ENCODE measurements at places on chromosomes 12 and 14.

DNA sequence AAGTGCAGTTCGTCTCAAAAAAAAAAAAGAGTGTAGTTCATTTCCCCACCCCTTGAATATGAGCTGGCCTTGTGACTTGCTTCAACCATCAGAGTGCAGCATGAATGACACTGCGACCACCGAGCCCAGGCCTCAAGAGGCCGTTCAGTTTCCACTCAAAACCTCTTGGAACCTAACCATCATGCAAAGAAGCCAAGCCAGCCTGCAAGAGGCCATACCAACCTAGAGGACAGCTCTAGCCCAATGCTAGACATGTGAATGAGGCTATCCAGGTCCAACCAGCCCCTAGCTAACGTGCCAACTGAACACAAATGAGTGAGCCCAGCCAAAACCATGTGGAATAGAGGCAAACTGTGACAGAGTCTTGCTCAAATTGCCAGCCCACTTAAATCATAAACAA, 29.7 kb downstream of the R3HDM2 start:
- peak; percentile 52 for DNase-seq

DNA sequence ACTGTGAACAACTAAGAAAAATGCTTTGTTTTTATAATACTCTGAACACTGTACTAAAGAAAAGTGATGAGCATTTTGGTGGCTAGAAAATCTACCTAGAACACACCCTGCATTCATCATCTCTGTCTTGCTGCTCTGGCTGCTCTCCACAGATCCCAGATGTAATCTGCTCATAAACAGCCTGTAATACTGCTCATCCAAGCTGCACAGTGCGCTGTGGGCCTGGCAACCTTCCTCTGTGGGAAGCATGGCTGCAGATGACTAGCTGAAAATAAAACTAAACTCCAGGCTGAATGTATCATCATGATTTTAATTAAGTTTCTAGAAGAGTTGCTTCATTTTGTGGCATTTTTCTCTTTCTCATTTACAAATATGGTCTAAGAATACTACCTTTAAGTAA, 200.7 kb downstream of the SLC2A13 start:
- no peak for DNase-seq

- DNase-seq, result no peak
Measured at GRCh38 chr12:121766290-121767039, 27.0 kb downstream of the RHOF start.

GRCh38 chr14:93971635-93972027, 4.7 kb downstream of the ASB2 start:
- DNase-seq, result no peak

DNA sequence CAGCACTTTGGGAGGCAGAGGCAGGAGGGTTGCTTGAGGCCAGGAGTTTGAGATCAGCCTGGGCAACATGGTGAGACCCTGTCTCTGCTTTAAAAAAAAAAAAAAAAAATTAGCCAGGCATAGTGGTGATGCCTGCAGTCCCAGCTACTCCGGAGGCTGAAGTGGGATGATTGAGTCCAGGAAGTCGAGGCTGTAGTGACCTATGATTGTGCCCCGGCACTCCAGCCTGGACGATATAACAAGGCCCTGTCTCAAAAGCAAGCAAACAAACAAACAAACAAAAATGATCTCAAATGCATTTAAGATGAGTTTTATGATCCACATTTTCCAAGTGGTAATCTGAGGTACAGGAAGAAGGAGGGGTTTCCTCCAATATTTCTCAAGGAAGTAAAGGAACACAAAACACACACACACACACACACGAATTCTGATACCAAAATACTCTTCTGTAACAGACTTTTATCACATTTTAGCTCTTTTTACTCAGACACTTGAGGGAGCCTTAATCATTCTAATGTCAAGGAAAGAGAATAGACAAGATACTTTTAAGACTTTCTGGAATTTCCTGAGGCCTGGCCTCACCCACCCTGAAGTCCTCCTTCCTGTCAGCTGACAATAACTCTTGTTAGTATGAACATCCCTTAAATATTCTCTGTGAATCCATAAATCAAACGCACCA, 44.4 kb upstream of the CERS5 start:
- no peak for DNase-seq
